ENCODE measurements at places on chromosomes 12 and 14. TPM values are rescaled to one million over a fixed set of nuclear protein-coding genes. Genes with fewer than 3 reads are reported as not detected.

GRCh38 chr14:100504372-100505078 is 82.7 kb downstream of the BEGAIN start:
- no peak for DNase-seq

- DNase-seq: peak; percentile 59
These were observed at the start of gene SLC39A2 for GRCh38 chr14:20998674-20999366. Gene SLC39A2 (plus strand): TSS chr14:20999293. CDS start chr14:20999447, 154 bp downstream.

DNA sequence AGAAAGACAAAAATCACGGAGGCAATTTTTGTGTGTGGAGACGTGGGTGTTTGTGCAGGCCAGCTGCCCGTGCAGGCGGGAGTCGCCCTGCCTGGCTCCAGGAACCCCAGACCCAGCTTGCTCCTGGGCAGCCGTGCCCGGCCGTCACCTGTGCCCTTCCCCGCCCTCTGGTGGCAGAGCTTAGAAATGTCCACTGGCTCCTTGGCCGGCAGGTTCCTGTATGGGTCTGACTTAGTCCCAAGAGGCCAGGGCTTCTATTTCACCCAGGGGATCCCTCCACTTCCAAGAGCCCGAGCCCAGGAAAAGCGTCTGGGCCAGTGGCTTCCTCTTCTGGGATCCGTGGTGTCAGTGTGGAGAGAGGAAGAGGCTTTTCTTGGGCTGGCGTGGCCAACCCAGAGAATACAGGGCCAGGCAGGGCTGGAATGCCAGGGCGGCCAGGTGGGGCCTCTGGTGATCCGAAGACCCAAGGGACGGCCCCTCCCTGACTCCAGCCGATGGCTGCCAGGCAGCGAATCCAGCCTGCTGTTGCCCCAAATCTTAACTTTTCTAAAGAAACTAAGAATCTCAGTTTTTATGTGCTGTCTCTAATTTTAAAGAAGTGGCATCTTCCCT is 120.9 kb downstream of the TMEM132C start:
- peak; percentile 81 for DNase-seq

GRCh38 chr12:17062267-17063036 is 456.5 kb upstream of the LMO3 start:
- no peak for DNase-seq

DNA sequence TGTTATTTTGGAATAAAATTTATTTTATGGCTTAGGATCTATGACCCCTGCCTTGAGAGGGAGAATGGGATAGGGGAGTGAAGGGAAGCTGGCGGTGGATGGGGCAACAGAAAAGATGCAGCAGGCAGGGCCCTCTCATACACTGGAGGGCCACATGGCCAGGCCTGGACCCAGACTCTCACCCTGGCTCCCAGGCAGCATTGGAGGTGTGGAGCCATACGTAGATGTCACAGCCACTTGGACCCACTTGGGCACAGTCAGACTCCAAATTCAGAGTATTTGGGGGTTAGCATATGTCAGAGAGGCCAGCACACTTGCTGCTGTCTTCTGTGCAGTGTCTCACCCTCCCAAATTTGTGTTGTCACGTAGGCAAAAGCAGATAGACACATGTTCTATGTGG is 6.5 kb downstream of the NAB2 start:
- no peak for DNase-seq

- no peak for DNase-seq
These were observed 149.8 kb upstream of the FOXN3 start for GRCh38 chr14:89566644-89567415.

- DNase-seq: no peak
These were observed 7.7 kb downstream of the DAZAP2 start for GRCh38 chr12:51246254-51246853.

DNA sequence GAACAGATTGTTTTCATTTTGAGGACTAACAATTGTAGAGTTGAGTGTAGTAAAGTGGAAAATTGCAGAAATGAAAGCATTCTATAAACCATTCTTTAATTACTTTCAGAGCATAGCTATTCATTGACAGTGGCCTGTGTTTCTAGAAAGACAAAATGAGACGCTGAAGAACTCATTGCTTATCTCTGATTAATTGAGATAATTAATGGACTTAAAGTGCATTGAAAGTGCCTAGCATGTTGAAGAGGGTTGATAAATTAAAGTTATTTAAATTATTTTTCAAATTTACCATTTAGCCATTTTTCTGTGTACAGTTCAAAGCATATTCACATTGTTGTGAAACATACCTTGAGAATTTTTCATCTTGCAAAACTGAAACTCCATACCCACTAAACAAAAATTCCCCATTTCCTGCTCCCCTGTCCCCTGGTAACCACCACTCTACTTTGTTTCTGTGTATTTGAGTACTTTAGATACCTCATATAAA is 57.4 kb downstream of the DAAM1 start:
- DNase-seq: no peak

- peak; percentile 75 for DNase-seq
These were observed 314.3 kb upstream of the OR4E1 start for GRCh38 chr14:21987937-21988336.

- no peak for DNase-seq
These were observed 50.8 kb upstream of the SAV1 start for GRCh38 chr14:50718949-50719348.

GRCh38 chr12:119259484-119259883 is 75.0 kb upstream of the CCDC60 start:
- DNase-seq: no peak

DNA sequence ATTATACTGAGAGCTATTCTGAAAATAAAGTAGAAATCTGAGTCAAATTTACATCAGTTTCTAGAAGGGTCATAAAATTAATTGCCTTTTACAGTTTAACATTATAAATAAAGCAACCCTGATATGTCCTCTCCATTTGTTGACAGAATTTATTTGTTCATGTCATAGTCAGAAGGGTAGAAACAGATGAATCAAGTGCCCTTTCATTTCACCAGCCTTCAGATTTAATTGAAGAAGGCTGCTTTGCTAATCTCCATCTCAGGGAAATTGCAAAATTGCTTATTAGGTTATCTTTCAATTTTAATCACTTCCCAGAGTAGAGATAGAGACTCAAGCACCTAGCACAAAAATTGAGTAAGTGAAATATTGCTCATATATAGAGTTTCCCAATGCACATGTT is 76.8 kb downstream of the ATXN7L3B start:
- DNase-seq: no peak

- DNase-seq: peak; percentile 49
These were observed 1.4 kb upstream of the SAV1 start for GRCh38 chr14:50669441-50669986.

- DNase-seq: no peak
These were observed 67.7 kb downstream of the GXYLT1 start for GRCh38 chr12:42076976-42077375.

DNA sequence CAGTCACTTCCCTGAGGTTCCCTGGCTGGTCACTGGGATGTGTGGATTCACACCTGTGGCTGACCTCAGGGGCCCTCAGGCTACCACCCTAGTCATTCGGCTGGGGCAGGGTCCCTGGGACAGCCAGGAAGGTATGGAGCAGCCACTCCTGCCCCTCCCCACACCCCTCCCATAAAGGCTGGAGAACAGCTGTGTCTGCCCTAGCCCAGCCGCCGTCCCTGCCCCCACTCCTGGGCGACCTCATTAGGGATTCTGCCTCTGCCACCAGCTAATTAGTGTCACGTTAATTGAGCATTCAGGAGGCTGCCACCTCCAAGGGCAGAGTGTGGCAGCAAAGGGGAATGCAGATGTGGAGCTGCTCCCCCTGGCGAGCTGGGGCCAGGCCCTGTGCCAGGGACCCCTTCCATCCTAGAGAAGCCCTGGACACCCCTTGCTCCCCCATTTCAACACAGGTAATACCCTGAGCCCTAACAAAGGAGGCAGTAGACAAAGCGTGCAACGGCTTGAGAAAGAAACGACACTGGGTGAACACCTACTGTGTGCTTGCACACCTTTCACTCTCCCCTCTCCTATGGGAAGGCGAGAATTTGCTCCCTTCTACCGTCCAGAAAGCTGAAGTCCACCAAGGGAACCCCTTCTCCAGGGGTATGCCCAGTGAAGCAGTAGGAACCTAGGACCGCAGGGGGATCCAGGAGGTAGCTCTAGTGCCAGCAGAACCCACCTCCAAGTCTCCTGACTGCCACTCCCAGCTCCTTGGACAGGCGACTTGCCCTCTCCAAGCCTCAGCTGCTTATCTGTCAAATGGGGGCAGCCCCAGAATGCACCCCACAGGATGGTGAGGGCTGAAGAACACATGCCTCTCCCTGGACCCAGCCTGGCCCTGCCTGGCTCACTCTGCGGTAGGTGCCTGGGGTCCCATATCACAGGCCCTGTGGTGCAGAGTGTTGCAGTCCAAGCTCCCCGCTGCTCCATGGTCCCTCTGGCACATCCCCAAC is 45.1 kb downstream of the FAM222A start:
- DNase-seq: no peak

TEX52 gene
- not detected for total RNA-seq

ST8SIA1 gene
- total RNA-seq: 1.8 TPM

DAD1 gene
- 166 TPM for total RNA-seq

SYNDIG1L gene
- 0.40 TPM for total RNA-seq

Measured in neural progenitor cell (in vitro differentiated cells).